ENCODE measurements at places on chromosomes 3 and 15.
A peak's percentile ranks its signal among the peaks of the same experiment; 100 is the strongest.

GRCh38 chr3:172918165-172918564, 167.6 kb downstream of the ECT2 start:
- no peak for DNase-seq

DNA sequence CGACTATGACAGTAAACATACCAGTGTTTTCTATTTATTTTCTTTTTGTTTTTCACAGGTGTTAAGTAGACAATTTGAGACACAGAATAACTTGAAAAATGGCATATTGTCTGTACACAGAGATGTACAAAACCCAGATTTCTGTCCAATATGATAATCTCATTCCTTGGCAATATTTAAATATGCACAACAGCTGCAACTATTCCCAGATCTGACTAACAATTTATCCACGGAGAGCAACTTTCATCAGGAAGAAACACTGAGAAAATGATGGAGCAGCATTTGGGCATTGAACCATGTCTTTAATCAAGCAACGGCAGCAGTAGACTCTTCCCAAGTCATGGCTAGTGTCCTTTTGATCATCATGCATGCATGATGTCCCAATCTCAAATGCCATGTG, 452.6 kb downstream of the ZPLD1 start:
- DNase-seq = no peak

DNA sequence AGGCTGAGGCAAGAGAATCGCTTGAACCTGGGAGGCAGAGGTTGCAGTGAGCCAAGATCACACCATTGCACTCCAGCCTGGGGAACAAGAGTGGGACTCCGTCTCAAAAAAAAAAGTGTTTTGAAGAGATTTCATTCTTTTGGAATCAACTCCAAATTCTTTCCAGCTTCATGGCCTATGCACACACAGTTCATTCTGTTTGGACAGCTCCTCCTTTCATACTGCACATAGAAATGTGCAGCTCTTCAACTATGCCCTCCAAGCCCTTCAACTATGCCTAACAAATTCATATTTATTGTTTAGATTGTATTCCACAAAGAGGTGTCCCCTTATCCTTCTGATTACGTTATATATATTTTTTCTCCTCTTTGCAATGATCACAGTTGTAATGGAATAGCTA, 4.2 kb downstream of the TP53BP1 start:
- no peak for DNase-seq

GRCh38 chr3:189137416-189137815, 34.4 kb upstream of the TPRG1 start:
- no peak for DNase-seq

GRCh38 chr15:57463360-57463759, 87.1 kb downstream of the CGNL1 start:
- no peak for DNase-seq

GRCh38 chr3:41579861-41580260, 380.6 kb downstream of the CTNNB1 start:
- DNase-seq = no peak

- no peak for DNase-seq
Observed at GRCh38 chr15:48437178-48437577, 105.9 kb downstream of the DUT start.

DNA sequence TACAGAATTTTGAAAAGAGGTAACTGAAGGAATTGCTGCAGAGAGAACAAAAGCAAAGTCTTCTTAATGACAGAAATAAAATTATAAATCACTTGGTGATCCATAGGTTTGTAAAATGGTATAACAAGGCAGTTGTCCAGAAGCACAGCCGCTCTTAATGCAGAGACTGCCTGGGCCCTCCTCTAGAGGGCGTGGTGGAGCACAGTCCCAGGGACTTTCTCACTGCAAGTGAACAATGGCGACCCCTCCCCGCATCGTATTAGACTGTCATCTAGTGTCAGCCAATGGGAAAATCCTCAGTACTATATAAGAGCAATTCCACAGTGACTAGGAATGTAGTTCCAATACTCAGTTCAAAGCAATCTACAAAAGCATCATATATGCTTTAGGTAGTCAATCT, 26.4 kb upstream of the ZBED2 start:
- DNase-seq = peak; percentile 24

GRCh38 chr3:60703008-60703407, 548.2 kb downstream of the FHIT start:
- DNase-seq = no peak

- DNase-seq = no peak
Observed at GRCh38 chr15:32981536-32981935, 213.0 kb downstream of the FMN1 start.

DNA sequence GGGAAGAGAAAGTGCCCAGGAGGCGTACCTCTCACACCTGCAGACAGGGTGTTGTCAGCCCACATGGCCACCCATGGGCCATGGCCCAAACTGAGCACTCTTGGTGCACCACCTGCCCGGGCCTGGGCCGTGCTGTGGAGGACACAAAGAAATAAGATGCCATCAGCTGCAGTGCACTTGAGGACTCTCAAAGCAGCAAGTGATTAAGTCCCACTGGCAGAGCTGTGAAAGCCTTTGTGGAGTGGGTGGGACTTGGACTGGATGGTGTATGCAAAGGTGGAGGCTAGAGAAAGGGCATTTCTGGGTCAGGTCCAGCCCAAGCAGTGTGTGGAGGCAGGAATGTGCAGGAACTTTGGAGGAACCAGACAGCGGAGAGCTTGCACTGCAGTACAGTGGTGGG, 122.3 kb downstream of the MEGF11 start:
- DNase-seq = no peak

- DNase-seq = peak; percentile 8
Observed at GRCh38 chr3:14170531-14171159, 7.8 kb downstream of the XPC start.

DNA sequence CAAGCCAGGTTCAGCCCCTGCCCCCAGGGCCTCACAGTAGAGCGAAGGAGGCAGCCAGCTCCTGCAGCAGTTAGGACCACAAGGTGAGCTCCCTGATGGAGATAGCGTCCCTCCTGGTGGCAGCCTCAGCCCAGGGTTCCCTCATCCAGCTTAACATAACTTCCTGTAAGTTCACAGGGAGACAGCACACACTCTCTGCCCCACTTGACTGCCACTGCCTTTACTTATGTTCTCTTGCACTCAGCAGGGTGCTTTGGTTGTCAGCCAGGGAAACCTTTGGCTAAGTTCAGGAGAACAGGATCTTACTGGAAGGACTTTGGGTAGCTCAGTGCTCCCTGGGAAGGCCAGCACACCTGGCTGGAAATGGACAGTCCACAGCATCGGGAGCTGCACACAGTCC, 10.9 kb downstream of the KBTBD13 start:
- no peak for DNase-seq

DNA sequence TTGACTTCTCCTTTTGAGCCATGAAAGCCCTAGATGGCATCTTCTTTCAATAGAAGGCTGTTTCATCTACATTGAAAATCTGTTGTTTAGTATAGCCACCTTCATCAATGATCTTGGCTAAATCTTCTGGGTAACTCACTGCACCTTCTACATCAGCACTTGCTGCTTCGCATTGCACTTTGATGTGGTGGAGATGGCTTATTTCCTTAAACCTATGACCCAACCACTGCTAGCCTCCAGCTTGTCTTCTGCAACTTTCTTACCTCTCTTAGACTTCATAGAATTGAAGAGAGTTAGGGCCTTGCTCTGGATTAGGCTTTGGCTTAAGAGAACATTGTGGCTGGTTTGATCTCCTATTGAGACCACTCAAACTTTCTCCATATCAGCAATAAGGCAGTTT, 189.8 kb downstream of the PLCL2 start:
- no peak for DNase-seq

- DNase-seq = peak; percentile 98
Observed at GRCh38 chr3:185807445-185808068, 17.3 kb downstream of the IGF2BP2 start.

GRCh38 chr3:198028718-198029117, 68.7 kb downstream of the LMLN start:
- no peak for DNase-seq

GRCh38 chr15:59817053-59817452, 127.9 kb upstream of the BNIP2 start:
- DNase-seq = no peak

- no peak for DNase-seq
Observed at GRCh38 chr3:46578973-46579755, 13.1 kb upstream of the LRRC2 start.

- DNase-seq = no peak
Observed at GRCh38 chr15:100434038-100434437, 92.3 kb upstream of the ADAMTS17 start.

DNA sequence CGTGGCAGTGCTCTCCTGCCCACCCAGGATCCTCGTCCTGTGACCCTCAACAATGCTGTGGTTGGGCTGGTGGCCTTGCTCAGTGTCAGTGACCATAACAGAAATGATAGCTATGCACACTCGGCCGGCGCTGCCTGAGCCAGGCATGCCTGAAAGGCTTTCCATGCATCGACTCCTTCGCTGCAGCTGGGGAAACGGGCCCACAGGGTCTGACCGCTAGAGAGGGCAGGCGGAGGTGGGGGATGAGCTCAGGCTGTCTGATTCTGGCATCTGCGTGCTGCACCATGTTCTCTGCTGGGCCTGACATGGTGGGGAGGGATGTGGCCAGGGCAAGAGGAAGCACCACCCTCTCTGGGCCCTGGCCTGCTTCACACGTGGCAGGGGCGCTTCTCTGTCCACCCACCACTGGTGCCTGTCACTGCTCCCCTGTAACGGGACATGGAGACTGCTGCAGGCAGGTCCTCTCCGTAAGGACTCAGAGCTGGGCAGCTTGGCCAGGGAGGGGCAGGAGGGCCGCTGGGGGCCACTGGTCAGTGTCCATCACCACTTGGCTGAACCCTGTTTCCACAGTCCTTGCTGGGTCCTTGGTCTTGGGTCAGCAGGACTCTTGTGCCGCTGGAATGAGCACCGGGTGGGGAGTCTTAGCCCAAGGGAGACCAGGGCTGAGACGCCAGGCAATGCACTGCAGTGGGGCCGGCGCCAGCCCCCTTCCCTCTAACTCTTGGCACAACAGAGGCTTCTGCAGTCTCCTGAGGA, 64.1 kb upstream of the RPL32 start:
- no peak for DNase-seq

DNA sequence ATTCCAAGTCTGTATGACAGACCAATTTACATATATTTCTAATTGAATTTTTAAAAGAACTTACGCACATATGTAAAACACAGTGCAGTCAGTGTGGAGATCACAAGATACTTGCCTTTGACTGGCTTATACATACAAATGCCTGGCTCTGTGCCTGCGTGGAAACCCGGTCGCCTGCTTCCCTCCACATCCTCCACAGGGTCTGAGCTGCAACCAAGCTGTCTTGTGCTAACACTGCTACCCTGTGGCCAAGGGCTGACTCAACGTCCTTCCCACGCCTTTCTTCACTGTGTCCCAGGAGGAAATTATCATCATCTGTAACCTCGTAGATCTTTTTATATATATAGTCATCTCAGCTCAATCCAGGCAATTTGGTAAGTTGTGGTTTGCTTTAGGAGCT, 117.0 kb downstream of the WNT7A start:
- no peak for DNase-seq

DNA sequence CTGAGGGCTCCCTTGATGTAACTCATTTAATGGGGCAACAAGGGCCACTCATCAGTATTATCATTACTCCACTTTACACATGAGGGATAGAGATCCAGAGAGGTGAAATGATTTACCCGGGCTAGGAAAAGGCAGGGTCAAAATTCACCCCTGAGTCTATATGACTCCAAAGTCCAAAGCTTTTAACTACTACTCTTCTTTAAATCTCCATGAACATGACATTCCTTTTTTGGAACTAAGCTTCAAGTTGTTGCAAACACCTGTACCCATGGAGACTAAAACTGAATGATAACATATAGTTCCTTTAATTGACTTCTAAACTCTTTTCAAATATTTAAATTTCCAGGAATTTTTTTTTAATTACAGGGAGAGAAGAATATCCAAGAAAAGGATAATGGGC, 292.9 kb upstream of the GADL1 start:
- DNase-seq = no peak

- no peak for DNase-seq
Observed at GRCh38 chr3:13016721-13017255, 56.4 kb downstream of the IQSEC1 start.

DNA sequence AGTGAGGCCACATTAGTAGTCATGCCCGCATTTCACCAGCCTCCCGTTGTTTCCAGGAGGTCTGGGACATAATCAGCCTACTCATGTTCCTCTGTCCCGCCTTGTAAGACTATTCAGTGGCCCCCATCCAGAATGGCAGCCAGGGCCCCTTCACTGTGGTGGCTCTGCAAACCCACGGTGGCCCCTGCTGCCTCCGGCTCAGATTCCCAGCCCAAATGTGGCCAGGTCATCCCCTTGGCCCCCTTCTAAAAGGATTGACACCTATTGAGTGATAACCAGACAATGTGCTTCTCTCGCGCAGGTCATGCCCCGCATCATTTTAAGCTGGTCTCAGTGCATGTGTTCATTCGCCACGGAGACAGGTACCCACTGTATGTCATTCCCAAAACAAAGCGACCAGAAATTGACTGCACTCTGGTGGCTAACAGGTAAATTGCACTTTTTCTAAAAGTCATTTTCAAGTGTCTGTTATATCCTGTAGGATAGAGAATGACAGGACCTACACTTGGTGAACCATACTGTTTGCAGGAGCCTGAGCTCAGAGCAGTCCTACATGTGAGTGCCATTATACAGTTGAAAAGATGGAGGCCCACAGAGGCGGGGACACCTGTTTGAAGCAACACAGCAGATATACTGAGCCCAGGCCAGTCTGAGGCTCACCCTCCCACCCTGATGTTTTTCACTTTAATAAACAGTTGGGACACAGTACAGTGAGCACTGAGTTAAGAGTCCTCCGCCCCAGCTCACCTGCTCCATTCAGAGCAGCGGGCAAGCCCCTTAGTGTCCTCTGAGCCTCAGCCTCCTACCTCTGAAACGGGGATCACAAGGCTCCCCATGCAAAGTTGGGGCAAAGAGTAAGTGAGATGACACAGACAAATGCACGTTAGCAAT, 47.7 kb downstream of the PXYLP1 start:
- DNase-seq = peak; percentile 14

- DNase-seq = no peak
Observed at GRCh38 chr3:171461525-171461917, 1.3 kb upstream of the TNIK start.

DNA sequence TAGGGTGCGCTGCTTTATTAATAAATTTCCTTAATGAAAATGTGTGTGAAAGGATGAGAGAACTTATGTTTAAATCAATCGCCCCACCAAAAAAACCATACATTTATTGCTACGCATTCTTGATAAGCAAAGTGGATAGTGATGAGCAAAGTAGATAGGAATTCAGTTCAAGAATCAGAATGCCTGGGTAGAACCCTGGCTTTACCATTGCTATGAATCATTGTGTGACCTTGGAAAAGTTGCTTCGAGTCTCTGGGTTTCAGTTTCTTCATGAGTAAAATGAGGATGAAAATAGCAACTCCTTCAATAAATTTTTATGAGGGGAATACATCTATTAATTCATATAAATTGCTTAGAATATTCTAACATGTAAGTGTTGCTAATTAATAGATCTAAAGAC, 2.6 kb upstream of the ALCAM start:
- DNase-seq = peak; percentile 84

GRCh38 chr3:57226176-57226575, 1.4 kb upstream of the APPL1 start:
- no peak for DNase-seq

DNA sequence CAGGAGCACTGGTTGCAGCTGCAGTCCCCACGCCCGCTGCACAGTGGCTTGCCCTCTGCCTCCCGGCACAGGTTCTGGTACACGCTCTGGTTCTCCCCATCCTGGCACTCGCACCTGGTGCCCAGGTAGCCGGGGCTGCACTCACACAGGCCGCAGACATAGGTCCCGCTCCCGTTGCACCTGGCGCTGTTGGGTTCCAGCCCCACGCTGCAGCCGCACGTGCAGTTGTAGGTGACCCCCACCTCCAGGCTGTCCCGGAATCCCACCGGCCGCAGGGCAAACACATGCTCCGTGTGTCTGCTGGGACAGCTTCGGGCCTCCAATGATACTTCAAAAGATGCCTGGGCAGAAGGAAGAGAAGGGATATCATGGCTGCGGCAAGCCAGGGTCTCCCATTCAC, 66.2 kb downstream of the UMPS start:
- no peak for DNase-seq

All from RCC 7860 (cell line).